Stimulated activated CD8-positive, alpha-beta memory T cell treated with anti-CD3 and anti-CD28 coated beads, Interleukin-7, amount 100 ng/mL, for 48 hours (primary cell): ENCODE measurements at places on chromosomes 6 and 20.

GRCh38 chr6:101066481-101066880 lies 185.4 kb upstream of the ASCC3 start:
- no peak for DNase-seq

- no peak for DNase-seq
These were observed 36.2 kb downstream of the STMND1 start for GRCh38 chr6:17138033-17138432.

- no peak for DNase-seq
These were observed 9.2 kb downstream of the SPATA2 start for GRCh38 chr20:49906101-49906604.

- DNase-seq, result no peak
These were observed 111.5 kb downstream of the TIAM2 start for GRCh38 chr6:155106456-155107115.

GRCh38 chr20:45503403-45503802 lies 12.0 kb downstream of the SPINT3 start:
- DNase-seq, result no peak

DNA sequence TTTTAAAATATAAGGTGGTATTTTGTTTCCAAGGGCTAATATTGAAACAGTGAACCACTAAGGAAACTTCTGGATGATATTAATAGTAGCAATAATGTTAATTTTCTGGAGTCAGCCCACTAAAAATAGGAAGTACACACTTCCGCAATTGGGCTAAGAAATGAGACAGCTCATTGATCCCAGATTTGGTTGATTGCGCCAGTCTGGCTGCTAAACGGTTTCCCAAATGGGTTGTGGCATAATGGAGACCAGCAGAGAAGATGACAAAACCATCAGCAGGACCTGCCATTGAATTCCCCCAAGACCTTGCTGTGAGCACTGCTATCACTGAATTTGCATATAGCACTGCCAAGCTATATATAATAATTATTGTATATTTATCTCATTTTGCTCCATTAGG lies 71.2 kb upstream of the SGK1 start:
- DNase-seq, result no peak

DNA sequence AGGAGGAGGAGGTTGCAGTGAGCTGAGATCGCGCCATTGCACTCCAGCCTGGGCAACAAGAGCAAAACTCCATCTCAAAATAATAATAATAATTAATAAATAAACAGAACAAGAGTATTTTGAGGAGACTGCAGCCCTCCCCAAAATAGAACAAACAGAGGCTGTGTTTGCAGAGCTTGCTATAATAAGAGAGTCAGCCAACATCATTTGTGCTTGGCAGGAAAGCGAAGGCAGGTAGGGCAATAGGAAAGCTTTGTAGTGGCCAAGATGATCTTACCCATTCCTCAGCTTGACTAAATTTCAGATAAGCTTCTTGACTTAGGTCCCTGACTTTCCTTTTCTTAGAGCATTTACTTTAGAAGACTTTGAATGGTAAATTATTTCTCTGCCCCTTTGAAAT lies 6.7 kb downstream of the C6orf141 start:
- DNase-seq, result no peak

DNA sequence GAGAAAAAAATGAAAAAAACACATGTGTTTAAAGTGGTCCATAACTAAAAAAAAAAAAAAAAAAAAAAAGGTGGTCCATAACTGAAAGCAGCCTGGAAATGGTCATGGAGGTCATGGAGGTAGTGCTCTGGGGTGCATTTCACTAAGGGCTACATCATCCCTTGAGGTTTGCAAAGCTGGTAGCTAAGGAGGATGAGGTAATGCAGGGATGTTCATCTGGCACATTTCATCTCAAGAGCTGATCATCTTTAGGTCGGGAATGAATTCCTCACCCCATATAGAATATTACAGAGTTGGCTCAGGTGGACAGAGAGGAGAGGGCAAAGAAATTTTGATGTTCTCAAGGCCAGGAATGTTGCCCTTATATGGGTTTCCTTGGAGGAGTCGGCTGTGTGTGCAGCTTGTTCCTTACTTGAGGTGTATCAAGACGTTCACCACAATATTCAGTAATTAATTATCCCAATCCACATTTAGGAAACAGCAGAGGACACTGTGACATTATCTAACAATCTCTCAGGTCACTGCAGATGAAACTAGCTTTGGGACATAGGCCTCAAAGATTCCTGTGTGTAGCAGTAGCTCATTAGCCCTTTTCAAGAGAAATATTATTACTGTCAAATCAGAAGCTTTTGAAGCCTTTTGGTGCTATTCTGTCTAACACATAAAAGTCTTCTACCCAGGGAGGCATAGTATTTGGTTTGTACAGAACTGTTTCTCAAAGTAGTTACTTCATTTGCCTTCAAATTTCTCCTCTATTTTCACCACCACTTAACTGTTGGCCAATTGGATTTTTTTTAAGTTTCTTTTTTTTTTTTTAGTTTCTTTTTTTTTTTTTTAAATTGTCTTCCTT lies 46.8 kb downstream of the CYP24A1 start:
- no peak for DNase-seq

GRCh38 chr20:61668771-61669503 lies 396.7 kb downstream of the TAF4 start:
- no peak for DNase-seq

GRCh38 chr6:107625264-107625663 lies 135.3 kb downstream of the SOBP start:
- DNase-seq, result no peak

GRCh38 chr6:55557146-55557545 lies 21.8 kb downstream of the HMGCLL1 start:
- no peak for DNase-seq

DNA sequence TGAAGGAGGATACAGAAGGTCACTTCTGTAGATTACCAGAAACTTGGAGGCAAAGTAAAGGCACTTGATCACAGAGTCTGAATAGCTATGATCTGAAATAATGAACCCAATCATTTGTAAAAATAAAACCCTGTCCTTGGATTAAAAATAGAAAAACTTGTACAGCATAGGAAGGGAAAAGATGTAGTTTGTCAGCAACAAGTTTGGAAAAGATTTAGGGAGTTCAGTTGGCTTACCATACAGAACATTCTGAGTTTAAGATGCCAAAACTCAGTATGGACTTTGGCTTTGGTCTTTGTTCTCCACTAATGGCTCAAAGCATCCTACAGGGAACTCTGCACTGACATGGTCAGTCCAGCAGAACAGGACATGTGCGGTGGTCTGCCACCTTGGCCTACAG lies 240.6 kb downstream of the BCKDHB start:
- DNase-seq, result no peak

GRCh38 chr6:158928068-158928467 lies 71.9 kb downstream of the RSPH3 start:
- DNase-seq, result no peak

GRCh38 chr6:33207552-33208090 lies 679 bp upstream of the RING1 start:
- DNase-seq, result no peak

- DNase-seq, result no peak
These were observed 865.3 kb upstream of the GJE1 start for GRCh38 chr6:141267420-141267819.

GRCh38 chr6:165456286-165456685 lies 146.9 kb upstream of the C6orf118 start:
- no peak for DNase-seq

GRCh38 chr6:139131736-139132280 lies 3.1 kb upstream of the HECA start:
- no peak for DNase-seq

DNA sequence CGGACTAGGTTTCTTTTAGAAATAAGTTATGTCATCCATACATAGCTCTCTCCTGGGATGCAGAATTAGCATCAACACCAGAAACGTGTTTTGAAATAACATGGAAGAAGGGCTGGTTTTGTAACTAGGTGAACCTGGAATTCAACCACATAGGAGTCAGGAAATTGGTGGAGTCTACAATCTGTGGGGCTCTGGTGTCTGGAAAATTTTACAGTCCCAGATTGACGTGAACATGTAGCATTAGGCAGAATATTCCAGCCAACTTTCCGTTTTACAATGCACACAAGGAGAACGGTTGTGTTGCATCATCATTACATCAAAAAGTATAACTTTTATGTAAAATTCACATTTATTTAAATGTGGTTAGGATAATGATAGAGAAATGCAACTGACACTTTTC lies 1.9 kb downstream of the KCNQ5 start:
- no peak for DNase-seq

DNA sequence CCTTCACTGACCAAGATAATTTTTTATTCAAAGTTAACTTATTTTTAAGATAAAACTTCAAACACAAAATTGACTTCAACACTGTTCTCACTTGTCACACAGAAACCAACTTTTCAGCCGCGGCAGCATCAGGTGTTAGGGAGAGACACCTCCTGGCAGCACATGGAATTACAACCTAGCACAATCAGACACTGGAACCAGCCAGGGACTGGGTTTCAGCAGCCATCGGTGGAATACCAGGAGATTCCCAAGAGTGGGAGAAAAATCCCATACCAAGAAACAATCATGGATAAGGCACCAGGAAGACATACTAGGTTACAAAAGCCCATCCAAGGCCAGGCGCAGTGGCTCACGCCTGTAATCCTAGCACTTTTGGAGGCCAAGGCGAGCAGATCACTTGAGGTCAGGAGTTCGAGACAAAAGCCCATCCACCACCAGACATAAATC lies 70.0 kb downstream of the SNX5 start:
- DNase-seq, result no peak
